ENCODE measurements at places on chromosomes 2 and 18. TPM values are rescaled to one million over a fixed set of nuclear protein-coding genes. Genes with fewer than 3 reads are reported as not detected.

The FTCDNL1 gene
- 2.0 TPM for polyA plus RNA-seq

The CHN1 gene
- polyA plus RNA-seq, result 90.2 TPM

- peak; percentile 28 for DNase-seq
Measured at GRCh38 chr2:74831693-74832530, 2.0 kb upstream of the HK2 start.

DNA sequence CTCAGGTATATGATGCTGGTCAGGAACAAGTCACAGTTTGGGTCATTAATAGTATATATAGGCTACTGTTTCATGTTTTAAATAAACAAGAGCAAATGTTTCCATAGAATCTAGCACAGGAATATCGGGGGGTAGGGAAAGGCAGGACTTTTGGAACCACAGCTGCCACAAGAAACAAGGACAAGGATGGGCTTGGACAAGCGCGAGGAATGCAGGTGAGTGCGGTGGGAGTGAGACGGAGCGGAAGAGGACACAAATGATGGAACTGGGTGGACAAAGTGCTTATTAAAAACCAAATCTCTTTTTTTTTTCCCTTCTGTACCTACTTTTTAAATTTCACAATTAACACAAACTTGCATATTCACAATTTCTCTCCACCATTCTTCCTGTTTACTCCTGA lies 49.1 kb downstream of the SNORC start:
- DNase-seq, result no peak

GRCh38 chr2:150729495-150729955 lies 242.1 kb upstream of the RND3 start:
- DNase-seq, result no peak

DNA sequence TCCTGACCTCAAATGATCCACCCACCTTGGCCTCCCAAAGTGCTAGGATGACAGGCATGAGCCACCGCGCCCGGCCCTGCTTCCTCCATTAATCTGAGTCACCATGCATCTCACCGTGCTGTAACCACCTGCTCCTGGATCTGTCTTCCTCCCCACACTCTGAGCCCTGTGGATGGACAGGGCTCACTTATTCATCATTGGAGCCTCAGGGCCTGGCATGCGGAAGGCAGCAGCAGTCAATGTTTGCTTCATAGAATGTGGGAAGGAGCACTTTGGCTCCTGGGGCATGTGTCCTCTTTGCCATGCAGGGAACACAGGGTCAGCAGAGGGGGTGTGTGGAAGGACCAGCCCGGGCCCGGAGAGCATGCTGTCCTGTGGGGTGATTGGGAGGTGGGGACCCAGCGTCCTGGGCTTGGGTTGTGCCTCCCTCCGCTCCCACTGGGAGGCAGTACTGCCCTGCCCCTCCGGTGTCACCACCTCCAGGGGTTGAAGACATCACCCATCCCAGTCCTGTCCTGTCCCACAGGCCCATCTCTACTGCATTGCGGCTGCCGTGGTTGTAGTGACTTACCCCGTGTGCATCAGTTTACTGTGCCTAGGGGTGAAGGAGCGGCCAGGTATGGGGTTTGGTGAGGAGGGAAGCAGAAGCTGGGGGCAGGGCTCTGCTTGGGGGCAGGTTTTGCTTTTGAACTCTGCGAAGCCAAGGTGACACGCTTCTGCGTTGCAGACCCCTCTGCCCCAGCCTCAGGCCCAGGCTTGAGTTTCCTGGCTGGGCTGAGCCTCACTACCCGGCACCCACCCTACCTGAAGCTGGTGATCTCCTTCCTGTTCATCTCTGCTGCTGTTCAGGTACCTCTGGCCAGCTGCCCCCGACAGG lies 11.5 kb downstream of the MFSD2B start:
- DNase-seq, result peak; percentile 17

DNA sequence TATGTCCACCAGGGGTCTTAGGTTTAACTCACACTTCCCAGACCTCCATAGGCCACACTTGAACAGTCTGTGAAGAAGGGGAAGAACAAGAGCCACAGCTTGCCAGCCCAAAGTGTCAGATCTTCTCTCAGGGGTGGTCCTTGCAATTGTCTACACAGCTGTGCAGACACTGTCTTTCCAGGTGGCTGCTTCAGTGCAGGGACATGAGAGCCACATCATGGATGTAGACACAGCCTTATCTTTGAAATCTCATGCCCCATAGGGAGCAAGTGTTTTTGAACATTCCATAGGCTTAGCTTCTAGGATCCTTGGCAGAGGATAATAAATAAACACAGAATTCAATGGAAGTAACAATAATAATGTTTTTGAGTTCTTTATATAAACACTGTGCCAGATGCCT lies 6.7 kb downstream of the ZNF407 start:
- DNase-seq, result no peak

- DNase-seq, result peak; percentile 1
Measured at GRCh38 chr2:348361-348916, 60.5 kb upstream of the ALKAL2 start.
